ENCODE measurements at places on chromosomes 7 and 10.
A peak's percentile ranks its signal among the peaks of the same experiment; 100 is the strongest.

- no peak for DNase-seq
Observed at GRCh38 chr7:28516390-28517172, 104.3 kb downstream of the CREB5 start.

DNA sequence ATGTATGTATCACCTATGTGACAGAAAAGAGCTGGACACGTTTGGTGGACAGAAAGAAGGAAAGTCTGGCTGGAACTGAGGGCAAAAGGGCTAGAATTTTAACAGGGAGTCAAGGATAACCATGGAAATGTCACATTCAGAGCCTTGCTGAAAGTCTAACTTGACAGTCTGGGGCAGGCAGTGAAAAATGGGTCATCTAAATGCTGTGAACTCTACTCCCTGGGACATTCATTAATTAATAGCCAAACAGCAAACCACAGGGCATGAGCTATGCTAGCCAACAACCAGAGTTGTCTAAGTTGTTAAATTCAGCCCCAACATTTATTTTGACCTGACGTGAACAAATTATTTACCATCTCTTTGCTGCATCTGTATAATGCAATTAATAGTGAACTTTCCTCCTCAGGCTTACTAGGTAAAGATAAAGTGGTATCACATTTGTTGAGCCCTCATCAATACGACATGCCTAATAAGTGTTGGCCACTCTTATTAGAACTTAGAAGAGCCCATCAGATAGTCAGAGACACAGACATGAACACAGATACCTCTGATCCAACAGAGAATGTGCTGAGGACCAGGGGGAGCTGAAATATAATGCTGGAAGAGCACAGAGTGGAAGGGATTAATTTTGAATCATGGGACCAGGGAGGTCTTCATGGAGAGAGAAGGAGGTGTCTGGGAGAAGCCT, 109.9 kb downstream of the SORCS1 start:
- no peak for DNase-seq

GRCh38 chr10:103204353-103205255, 11.5 kb upstream of the NT5C2 start:
- DNase-seq = peak; percentile 37

DNA sequence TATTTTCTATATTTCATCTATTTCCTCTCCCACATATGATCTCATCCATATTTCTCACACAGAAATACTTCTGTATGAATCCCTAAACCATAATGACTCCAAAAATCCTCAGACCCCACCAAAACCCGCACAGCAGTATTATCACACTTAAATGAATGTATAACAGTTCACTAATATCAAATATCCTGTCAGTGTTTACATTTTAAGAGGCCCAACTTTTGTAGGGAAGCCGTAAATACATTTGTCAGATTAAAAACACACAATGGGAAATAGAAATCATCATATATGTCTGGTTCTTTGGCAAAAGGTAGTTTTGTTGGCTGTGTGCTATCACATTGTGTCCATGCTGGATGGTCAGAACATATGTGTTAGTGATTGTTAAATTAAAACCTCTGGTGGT, 4.2 kb downstream of the AUTS2 start:
- no peak for DNase-seq

- no peak for DNase-seq
Observed at GRCh38 chr10:121033366-121033765, 182.2 kb downstream of the WDR11 start.

GRCh38 chr10:35074266-35074665, 15.9 kb downstream of the CUL2 start:
- DNase-seq = no peak

GRCh38 chr10:124126983-124127385, 33.6 kb upstream of the CHST15 start:
- DNase-seq = no peak

GRCh38 chr10:114545071-114545470, 113.0 kb downstream of the ABLIM1 start:
- DNase-seq = no peak

DNA sequence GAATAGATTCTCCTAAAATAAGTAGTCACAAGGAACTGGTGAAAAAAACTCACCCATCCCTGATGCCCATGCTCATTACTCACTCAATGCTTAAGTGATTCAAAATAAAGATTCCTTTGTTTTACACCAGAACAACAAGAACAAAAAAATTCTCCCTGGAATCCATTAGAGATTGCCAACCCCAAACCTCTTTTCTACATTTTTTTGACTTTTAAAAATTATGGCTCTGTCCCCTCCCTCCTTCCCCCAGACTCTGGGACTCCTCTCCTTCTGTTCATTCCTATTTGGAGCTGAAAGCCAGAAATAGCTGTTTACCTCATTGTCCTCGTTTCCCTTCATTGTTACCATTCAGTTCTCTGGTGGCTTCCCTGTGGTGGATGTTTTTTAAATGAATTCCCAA, 63.2 kb upstream of the FHIP2A start:
- no peak for DNase-seq

- no peak for DNase-seq
Observed at GRCh38 chr7:7932553-7932952, 36.0 kb upstream of the GLCCI1 start.

GRCh38 chr10:108443636-108444035, 1279.1 kb upstream of the SORCS1 start:
- DNase-seq = no peak

GRCh38 chr7:138746073-138746472, 44.9 kb upstream of the SVOPL start:
- no peak for DNase-seq

DNA sequence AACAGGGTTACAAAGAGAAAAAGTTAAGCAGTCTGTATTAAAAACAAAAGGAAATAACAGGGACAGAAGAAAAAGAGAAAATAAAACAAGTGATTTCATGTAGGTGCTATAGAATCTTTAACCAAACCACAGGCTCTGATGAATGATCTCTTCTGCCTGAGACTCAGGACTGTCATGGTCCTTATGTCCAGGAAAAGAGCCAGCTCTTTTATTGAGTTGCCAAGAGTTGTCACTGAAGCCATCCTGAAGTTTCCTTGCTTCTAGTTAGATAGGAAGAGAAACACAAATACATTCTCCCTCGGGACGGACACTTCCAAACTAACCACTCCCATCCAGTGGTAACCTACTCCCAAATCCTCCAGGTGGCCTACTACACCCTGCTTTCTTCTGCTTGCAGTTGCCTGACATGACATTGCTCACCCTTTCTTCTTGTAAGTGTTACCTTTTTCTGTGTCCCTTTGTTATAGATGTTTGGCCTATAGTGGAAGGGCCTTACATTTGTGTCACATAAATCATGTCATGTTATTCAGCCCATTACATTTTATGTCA, 346.7 kb downstream of the NRG3 start:
- no peak for DNase-seq

DNA sequence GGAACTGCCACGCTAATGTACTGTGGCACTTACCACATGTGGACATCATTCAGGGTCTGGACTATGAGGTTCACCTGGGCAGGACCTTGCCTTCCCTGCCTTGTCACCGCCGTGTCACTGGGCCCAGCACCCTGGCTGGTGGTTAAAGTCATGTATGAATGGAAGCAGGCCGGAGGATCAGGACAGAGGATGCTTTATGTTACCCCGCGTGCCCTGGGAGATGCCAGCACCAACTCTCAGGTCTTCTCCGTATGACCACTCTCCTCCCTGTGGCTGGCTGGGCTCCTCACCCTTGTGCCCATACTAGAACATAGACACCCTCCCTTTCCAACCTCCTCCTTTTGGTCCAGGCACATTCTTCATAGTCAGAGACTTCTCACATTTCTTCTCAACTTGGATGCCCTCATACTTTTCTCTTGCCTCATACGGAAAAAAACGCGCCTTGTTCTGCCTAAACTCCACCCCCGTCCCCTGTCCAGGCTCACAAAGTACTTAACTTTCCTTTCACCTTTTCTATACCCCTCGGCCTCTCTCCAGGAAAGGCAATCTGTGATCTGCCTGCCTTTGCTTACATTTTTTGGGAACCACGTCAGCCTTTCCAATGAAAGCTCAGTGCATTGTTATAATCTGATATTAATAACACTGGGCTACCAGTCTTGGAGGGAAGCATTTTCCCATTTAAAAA, 240.0 kb downstream of the TEX36 start:
- DNase-seq = no peak

- DNase-seq = no peak
Observed at GRCh38 chr10:104300736-104301292, 31.8 kb downstream of the GSTO2 start.

DNA sequence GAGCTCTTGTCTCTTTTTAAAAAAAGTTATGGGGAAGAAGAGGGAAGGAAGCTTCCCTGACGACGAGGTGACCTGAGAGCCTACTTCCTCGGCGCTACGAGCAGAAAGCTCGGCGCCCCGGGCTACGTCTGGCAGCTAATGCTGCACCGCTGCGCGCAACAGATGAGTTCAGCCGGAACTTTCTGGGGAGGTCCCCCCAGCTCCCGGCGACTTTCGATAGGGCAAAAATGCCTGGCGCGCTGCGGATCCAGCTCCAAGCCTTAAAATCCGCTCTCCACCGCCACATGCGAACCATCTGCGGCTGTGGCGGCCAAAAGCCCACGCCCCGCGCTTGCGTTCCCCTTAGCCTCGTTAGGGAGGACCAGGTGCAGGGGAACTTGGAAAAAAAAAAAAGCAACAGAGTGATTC, 621 bp downstream of the P4HA1 start:
- peak; percentile 69 for DNase-seq

- DNase-seq = no peak
Observed at GRCh38 chr7:43591558-43592180, 8.8 kb downstream of the STK17A start.

- no peak for DNase-seq
Observed at GRCh38 chr7:82294865-82295264, 148.7 kb downstream of the CACNA2D1 start.

DNA sequence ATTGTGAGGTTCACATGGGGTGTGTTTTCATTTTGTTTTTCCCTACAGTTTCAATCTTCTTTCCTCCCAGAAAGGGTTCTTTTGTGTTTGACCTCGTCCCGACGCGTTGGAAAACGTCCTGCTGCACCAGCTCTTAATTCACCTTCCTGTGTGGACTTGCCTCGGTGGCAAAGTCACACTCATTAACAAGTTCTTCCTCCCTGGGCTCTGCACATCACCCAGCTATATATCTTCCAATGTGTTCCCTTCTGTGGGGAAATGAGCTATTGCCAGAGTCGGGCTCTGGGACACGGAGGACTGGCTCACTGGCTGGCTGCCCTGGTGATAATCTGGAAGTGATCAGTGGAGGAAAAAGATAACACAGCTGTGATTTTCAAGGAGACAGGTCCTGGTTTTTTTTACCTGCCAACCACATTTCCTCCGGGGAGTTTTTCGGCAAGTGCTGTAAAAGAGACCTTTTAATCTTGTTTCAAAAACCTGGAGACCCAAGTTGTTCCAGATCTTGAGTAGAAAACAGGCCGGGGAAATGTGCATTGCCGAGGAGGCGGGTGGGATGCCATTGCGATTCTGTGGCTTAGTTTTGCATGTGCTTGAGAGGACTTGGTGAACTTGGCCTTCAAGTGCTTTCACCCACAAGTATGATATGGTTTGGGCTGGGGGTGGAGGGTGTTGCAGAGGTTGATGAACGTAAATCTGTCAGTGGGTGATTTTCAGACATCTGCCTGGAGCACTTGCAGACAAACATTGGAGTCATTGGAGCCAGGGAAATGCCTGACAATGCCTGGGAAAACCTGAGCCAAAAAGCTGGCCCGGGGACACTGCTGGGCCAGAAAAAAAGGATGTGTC, 96.5 kb upstream of the CREB5 start:
- DNase-seq = no peak

GRCh38 chr10:71696628-71697326, 22.8 kb downstream of the C10orf105 start:
- peak; percentile 84 for DNase-seq

GRCh38 chr10:82319074-82319473, 444.1 kb downstream of the NRG3 start:
- DNase-seq = no peak

- DNase-seq = no peak
Observed at GRCh38 chr7:17185690-17186070, 112.8 kb upstream of the AHR start.

DNA sequence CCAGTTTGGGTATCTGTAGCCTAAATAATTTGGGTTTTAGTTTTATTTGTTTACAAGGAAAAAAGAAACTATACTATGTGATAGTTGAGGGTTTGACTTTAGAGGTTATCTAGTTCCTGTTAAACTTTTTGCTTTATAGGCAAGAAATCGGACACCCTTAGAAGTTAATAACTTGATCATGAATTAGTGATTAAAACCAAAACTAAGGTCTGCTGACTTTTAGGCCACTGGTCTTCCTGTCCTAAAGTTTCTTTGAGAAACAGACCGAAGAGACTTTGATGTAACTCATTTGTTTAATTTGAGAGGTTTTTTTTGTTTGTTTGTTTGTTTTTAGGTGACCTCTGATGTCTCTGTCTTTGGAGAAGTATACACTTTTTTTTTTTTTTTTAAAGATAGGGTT, 59.7 kb downstream of the PHTF2 start:
- no peak for DNase-seq

DNA sequence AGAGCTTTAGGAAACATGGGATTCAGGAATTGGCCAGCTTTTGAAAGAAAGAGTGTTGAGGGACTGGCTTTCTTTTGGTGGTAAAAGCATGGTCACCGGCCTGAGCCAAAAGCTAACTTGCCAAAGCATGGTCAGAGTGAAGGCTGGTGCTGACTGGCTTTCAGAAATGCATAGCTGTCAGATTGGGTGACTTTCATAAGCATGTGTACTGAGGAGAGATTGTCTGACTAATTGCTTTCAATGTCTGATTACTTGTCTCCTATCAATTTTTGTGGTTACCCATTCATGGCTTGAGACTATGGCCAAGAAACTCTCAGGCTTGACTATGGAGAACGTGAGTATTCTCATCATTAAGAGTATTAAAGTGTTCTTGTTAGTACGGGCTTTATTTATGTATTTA, 28.2 kb downstream of the ZNF25 start:
- no peak for DNase-seq

DNA sequence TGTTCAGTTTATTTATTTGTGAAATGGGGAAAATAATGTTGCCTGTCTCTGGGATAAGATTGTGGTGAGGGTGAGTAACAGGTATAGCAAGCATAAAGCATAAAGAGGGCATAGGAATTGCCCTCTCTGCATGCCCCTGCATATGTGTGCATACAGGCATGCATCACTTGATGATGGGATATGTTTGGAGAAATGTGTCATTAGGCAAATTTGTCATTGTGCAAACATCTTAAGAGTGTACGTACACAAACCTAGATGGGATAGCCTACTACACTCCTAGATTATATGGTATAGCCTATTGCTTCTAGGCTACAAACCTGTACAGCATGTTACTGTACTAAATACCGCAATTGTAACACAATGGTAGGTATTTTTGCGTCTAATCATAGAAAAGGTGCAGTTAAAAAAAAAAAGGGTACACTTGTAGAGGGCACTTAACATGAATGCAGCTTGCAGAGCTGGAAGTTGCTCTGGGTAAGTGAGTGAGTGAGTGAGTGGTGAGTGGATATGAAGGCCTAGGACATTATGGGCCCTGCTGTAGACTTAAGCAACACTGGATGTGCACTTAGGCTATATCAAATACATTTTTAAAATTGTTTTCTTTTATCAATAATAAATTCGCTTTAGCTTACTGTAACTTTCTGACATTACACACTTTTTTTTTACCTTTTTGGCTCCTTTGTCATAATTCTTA, 386.5 kb upstream of the ANKRD30A start:
- DNase-seq = no peak

GRCh38 chr7:68485253-68485917, 1112.9 kb upstream of the AUTS2 start:
- no peak for DNase-seq

Measured in liver (tissue), 10 donors.